ENCODE measurements at places on chromosomes 2 and 18.

DNA sequence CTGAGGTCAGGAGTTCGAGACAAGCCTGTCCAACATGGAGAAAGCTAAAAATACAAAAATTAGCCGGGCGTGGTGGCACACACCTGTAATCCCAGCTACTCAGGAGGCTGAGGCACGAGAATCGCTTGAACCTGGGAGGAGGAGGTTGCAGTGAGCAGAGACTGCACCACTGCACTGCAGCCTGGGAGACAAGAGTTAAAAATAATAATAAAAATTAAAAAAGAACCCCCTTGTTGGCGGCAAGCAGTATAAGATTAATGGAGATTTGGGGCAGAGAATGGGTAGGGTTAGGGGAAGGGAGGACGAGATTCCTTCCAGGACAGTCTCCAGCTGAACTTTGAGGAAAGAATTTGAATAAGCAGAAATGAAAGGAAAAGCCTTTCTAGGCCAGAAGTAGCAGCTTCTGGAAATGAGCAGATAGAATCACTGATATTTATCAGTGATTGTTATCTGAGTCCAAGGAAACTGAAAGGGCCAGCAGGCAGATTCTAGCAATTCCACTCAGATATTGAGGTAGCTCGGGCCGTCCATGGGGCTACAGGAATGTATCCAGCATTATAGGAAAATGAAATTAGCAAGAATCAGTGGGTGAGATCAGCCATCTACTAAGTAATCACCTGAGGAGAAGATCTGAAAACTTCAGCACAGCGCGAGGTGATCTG is 7.0 kb upstream of the MYCN start:
- DNase-seq: no peak

DNA sequence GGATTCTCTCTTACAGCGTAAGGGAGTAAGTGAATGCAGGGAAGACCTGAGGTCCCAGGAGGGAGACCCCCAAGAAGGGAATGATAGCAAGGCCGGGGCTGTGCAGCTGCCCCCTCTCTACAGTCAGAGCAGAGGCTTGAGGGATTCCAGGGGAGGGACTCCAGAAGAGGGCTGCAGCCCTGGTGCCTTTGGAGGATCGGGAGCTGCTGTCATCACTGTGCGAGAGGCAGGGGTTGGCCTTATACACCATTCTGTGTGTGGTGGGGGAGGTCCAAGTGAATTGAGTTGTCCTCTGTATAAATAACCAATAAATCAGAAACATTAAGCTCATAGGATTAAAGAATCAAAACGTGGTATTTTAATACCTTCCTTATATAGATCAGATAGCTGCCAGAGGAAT is 114.9 kb downstream of the GLI2 start:
- DNase-seq: no peak

- no peak for DNase-seq
Observed at GRCh38 chr2:9226458-9227380, 20.1 kb downstream of the ASAP2 start.

- DNase-seq: no peak
Observed at GRCh38 chr2:158381205-158381604, 75.3 kb downstream of the CCDC148 start.

GRCh38 chr2:168096158-168096557 is 151.2 kb downstream of the STK39 start:
- DNase-seq: no peak

DNA sequence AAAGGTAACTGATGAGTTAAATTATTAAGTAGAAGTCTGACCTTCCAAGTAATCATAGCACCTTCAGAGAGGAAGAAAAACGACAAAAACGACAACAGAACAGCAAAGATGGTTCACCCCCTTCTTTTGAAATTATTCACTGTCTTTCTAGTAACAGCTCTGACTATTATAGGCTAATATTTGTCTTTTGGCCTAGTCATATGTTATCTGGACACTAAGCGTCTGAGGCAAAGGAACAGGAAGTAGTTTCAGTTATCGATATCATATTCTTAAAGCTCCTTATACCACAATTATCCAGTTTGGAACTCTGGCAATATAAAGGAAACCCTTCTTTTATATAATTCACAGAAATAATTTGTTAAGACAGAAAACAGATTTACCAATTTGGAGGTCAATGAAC is 27.6 kb upstream of the SLC40A1 start:
- DNase-seq: no peak

GRCh38 chr2:12720278-12720620 is 3.5 kb downstream of the TRIB2 start:
- DNase-seq: peak; percentile 91

DNA sequence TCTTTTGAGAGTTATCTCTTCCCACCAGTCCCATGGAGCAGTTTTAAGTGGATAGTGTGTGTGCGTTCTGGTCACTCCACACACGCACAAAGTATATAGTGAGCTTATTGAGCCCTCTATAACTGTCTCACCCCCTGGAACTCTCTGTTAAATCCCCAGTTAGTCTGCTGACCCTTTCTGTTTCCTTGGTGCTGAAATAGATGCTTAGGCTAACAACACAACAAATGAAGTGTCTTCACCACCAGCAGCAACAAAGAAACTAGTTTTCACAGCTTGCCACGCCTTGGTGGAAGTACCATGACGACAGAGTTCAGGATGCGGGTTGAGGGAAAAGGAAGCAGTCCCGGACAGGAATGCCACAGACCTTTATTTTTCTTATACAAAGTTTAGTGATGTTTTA is 203.5 kb upstream of the TMEFF2 start:
- no peak for DNase-seq

DNA sequence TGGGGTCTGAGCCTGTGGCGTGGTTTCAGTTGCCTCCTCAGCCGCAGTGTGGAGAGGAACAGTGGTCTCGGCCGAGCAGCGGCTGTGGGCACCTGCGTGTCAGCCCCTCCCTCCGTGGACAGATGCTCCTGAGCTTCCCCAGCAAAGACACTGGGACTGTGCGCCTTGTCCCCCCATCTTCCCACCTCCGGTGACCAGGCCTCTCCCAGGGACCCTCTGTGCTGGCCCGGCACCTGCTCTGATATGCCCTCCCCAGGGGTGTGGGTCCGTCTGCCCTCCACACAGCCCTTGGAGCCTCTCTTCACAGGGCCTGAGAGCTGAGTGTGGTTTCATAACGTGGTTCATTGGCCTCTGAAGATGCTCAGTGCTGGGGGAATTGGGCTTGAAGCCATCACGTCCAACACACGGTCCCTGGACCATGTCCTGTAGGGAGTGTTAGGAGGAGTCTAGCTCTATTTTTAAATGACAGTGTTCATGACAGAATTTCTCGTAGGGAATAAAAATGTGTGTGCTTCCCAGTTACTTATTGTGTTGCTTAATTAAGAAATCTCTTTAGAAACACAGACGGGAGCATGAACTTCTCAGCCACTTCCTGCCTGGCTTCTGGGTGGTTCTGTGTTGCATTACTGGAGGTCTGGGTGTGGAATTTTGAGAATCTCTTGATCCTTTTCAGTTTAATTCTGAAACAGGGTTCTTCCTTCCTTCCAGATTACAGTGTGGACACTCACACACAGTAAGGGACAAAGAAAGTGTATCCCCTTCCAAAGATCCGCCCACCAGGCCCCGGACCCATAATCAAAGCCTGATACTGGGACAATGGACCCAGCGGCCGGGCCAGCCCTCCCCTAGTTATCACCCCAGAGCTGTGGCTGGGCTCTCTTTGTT is 110.7 kb downstream of the NFATC1 start:
- DNase-seq: no peak

DNA sequence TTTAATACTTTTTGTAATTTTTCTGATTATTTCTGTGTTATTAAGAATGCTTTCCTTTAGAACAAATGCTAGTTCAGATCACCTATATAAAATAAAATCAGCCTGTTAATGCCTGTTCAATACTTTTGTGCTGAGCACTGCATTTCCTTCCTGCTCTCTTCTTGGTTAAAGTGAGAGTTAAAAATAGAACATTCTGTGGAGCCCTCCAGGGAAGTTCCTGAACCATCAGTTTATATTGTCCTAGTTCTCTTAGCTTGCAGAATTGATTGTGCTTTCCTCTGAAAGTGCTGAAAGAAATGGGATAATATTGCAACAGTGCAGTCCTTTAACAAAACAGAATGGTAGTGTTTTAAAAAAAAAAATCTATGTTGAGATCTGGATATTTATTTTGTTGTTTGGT is 74.6 kb upstream of the UBXN4 start:
- no peak for DNase-seq

- no peak for DNase-seq
Observed at GRCh38 chr2:134074619-134075018, 179.3 kb upstream of the MGAT5 start.

DNA sequence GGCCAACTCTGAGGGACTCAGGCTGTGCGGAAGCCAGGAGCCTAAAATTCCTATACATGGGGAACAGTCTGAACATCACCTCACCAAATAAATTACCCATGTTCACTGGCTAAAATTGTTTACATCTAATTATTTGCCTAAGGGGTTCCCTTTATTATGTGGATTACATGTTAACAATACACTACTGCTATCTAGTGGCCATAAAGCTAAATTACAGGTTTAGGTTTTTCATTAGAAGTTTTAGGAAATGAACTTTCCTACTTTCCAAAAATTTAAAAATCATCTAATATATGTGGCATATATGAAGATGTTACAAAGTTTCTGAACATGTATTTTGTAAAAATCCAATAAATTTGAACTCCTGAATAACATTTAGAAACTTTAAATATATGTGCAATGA is 40.3 kb downstream of the PLA2R1 start:
- no peak for DNase-seq

- DNase-seq: no peak
Observed at GRCh38 chr2:64359892-64360657, 93.9 kb upstream of the LGALSL start.

- DNase-seq: no peak
Observed at GRCh38 chr2:128667391-128667790, 348.7 kb upstream of the HS6ST1 start.

DNA sequence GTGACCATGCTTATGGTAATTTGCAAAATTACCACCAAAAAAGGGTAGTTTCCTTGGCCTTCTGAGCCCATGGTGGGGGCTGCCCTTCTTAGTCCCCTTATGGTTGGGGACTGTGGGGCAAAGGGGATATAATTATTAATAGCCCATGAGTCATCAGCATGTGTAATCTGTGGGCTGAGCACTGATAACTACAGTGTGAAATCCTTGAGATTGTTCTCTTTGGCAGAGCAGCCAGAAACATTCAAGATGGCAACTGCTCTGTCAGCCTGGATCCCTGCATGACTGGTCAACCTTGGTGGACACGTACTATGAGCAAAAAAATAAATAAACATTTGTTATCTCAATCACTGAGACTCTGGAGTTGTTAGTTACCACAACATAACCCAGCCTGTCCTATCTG is 61.3 kb downstream of the MGAT4A start:
- no peak for DNase-seq

DNA sequence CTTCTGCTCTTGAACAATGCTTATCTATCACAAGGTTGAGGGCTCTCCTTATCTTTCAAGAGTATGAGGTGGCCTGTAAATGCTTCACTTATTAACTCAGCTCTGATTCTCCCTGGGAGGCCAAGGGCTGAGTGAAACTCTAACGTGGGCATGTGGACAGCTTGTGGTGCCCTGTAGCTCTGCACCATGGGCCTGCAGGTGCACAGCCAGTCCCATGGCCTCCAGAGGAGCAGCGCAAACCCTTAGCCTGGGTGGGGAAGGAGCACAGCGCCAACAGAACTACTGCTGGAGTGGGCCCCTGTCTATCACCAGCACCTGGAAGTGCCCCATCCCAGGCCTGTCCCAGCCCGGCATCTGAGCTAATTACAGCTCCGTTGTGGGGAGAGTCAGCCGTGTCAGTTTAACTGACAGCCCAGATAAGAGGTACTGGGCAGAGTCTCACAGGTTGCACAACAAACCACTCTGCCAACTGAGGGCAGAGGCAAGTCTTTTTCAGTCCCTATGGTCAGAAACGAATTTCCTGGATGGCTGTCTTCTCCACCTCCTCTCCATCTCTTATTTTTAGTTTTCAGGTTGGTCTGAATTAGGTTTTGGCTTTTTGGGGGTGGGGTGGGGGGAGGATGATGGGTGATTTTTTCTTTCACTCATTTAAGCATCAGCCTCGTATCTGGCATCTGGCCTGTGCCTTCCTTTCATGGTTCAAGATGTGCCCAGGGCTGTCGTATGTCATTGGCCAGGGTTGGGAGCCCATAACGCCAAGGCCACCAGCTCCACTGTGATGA is 219.5 kb downstream of the BCL2 start:
- DNase-seq: no peak

Data from NCI-H2227 treated with DMSO at 0.1 percent for 48 hours (cell line).